ENCODE measurements at places on chromosomes 2 and 18. TPM values are rescaled to one million over a fixed set of nuclear protein-coding genes. Genes with fewer than 3 reads are reported as not detected.

AGXT gene
- not detected for total RNA-seq

DYSF gene
- not detected for total RNA-seq

DNA sequence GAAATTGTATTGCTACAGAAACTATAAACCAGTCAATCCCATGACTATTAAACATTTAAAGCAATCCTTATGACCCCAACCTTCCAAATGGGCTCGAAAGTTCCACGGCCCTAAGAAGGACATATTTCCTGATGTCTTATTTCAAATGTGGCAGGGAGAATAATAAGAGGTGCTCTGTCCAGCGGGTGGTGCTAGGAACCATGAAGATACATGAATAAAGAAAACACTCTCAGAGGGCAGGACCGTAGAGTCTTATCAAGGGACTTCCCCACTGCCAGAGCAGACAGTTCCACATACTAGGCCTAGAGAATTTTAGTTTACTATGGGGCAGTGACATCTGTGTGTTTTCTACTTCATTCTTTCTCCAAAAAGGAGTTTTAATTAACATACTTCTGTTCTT, 187.1 kb upstream of the PIK3C3 start:
- no peak for DNase-seq

OTX1 gene
- total RNA-seq: not detected

CRYBA2 gene
- total RNA-seq: not detected

DNA sequence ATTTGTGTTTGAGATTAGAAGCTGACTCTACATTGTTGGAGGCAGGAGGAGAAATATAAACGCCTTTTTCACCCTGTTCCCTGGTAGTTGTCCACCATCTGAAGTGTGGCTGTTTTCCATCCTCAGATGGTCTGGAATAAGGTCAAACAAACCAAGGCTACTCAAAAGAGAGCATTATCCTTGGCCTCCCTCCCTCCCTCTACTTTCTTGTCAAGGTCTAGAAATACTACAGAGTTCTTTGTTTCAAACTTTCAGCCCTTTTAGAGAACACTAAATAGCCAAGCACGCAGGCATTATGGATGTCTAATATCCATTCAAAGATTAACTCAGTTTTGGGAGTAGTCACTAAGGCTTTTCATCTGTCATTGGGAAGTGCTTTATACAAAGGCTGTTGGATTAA, 215.8 kb upstream of the ITGA4 start:
- no peak for DNase-seq

GRCh38 chr2:41710944-41711343, 336.9 kb upstream of the PKDCC start:
- no peak for DNase-seq

SERPINB10 gene
- total RNA-seq: not detected

- peak; percentile 93 for DNase-seq
Measured at GRCh38 chr2:133421516-133422324, 146.5 kb downstream of the NCKAP5 start.

DNA sequence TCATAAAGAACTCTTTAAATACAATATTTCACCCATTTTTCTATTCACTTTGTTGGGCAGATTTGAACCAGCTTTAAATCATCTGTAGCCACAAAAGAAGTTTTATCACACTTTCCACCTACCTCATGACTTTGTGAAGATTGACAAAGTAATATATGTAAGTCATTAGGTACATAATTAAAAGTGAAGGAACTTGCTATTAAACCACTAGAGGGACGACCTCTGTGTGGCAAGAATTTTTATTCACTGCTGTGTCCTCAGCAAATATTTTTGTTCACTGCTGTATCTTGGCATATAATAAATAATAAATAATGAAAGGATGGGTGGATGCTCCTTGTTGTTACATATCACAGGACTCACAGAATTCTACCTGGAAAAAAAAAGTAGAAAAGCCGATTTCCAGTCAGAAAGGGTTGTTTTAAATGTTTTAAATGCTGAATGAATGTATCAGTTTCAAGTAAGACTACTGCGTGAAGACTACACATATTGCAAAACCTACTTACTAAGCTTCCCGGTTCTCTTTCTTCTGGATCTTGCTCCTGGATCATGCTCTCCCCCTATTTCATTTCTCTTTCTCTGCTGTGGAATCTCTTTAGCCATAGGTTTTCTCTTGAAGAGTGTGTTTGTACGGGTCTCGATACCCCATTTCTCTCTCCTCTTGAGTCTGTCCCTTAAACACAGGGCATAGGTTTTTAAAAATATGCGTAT, 44.8 kb downstream of the KCMF1 start:
- DNase-seq: no peak

DNA sequence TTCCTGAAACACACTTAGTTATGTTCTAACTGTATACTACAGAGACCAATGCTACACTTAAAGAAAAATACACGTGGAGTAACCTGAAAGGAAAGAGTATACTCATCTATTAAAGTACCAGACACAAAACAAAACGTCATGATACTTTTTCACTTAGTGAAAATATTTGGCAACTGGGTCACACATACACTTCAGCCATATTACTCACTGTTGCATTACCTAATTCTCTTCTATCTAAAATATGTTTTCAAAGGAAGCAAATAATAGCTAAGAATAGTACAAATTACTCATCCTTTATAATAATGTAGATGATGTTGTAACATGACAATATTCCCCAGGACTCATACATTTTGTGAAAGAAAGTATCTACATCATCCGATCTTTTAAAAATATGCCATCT, 76.5 kb upstream of the EPB41L3 start:
- DNase-seq: no peak

GRCh38 chr2:238875101-238875470, 27.2 kb downstream of the TWIST2 start:
- no peak for DNase-seq

- no peak for DNase-seq
Measured at GRCh38 chr18:70333316-70333715, 44.5 kb downstream of the SOCS6 start.

DNA sequence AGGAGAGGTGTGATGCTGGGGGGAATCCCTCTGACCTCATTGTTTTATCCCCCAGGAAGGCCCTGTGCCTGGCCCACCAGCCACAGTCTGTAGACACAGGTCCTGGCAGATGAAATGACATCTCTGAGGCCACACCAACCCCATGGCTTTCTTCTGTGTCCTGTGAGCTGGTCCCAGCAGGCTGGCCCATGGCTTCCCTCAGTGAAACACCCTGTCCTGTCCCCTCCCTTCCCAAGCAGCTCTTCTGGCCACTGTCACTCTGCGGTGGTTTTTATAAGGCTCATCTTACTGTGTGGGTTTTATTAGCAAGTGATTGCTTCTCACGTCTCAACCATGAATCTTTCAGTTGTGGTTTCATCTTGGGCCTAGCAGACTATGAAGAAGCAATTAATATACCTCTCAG, 102.8 kb upstream of the STPG4 start:
- no peak for DNase-seq

POMC gene
- total RNA-seq: not detected

RPRM gene
- not detected for total RNA-seq

ST6GAL2 gene
- total RNA-seq: not detected

DNA sequence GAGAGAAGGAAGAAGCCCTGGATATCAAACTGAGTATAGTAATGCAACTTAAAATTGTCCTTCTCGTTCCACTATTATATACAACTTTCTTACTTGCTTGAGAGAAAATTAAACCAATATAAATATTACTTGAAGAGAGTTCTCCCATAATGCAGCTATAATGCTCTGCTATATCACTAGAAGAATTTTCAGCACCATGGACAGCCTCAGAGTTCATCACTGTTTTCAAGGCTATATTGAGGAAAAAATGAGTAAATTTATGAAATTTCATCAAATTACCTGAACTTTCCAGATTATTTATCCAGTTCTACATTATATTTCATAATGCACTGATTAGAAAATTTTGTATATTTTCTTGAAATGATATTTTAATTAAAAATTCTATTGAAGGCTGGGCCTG, 1053.5 kb upstream of the FAM98A start:
- no peak for DNase-seq

DNA sequence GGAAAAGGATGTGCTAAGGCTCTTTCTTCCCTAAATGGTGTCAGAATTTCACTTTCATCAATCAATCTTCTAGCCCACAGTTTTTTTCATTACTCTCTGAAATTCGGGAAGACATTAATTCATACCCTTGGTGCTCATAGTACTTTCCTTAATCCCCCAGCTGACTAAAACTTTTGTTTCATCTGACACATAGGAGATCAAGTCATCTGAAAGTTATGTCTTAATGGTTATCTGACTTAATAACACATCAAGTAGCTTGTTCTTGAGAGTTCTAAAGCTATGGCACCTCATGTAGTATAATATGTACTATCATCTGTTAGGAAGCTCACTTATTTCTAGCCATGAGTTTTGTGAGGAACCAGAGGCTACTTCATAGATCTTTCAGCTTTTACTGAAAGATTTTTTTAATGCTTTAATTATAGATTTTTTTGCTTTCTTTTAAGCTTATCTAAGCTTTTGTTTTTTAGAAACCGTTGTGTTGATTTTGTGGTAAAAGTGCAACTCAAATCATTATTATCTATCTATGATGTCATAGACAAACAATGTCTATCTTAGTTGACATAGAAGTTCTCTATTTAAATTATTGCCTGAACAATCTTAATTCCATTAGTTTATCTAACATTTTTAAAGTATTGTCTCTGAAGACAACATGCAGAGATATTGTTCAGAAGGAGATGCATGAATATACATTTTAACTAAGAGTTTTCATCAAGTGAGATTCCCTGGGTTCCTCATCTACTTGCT, 93.6 kb upstream of the UBXN4 start:
- DNase-seq: no peak

GRCh38 chr2:233117351-233117750, 57.2 kb downstream of the INPP5D start:
- no peak for DNase-seq

DNA sequence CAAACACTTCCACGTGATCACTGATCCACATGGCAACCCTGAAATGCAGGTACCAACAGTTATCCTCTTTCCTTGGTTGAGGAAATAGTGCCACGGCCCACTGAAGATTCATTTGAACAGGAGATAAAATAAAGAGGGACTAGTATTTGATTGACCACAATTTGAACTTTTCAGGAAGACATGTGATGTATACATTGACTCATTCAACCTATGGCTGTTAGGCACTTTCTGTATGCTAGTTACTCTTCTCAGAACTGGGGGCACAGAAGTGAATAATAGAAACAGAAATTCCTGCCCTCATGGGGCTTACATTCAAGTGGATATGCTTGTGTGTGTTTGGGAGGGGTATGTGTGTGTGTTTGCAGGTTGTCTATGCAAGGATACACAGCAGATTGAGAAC, 199.6 kb downstream of the PRKCE start:
- DNase-seq: no peak

PPP1R1C gene
- not detected for total RNA-seq

ANO7 gene
- 1.1 TPM for total RNA-seq

GRCh38 chr2:160062292-160063005, at the start of gene PLA2R1:
PLA2R1 (minus strand) TSS chr2:160062615; CDS start chr2:160062403, 212 bp downstream.
- DNase-seq: peak; percentile 19

- DNase-seq: no peak
Measured at GRCh38 chr2:235526166-235526565, 32.3 kb downstream of the AGAP1 start.

TANC1 gene
- 9.7 TPM for total RNA-seq

- DNase-seq: no peak
Measured at GRCh38 chr2:50395605-50396297, 636.2 kb downstream of the NRXN1 start.

DNA sequence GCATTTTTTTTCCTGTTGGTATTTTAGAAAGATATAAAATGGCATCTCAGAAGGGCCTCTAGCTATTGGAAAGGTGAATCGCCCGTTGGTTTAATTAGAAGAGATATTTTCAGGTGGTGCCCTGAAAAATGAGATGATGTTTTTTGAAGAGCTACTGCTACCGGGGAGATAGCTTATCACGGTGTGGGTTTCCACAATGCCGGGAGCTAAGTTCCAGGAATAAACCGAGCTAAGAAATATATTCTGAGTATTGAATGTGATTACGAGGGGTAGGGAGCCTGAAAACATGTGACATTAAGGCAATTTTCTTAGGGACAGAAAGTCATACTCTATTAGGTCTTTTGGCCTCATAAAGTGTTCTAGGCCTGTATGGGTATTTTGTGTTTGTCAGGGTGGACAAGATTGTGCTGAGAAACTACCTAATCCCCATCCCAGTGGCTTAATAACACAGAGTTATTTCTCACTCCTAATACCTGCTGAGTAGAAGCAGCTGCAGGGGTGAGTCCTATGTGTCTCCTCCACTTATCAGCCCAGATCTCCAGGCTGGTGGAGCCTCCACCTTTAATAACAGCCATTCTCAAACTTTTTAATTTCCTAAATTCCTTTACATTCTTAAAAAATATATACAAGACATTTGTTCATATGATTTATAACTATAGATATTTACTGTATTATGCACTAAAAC, 150.2 kb downstream of the LRRTM1 start:
- no peak for DNase-seq

- no peak for DNase-seq
Measured at GRCh38 chr18:69943021-69943420, 4.7 kb downstream of the CD226 start.

- no peak for DNase-seq
Measured at GRCh38 chr2:29042561-29043075, 31.7 kb downstream of the PCARE start.

RAD51AP2 gene
- not detected for total RNA-seq

- DNase-seq: no peak
Measured at GRCh38 chr18:679516-679915, 22.1 kb downstream of the TYMS start.

- DNase-seq: no peak
Measured at GRCh38 chr2:22276696-22277095, 1108.3 kb upstream of the KLHL29 start.

DNA sequence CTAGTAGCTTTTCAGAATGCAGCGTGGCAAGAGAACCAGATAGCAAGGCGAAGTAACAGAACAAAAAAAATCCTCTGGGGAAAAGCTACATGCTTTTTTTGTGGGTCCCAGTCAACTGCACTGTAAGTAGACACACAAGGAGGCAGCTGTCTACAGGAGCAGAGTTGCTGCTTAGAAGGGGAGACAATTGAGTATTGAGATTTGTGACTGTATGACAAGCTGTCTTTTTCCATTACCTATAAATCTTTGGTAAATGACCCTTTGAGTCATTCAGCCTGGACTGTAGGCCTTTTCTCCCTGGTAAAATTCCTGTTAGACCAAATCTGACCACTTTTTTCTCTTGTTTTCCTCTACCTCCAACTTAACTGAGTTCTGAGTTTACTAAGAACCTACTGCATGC, 144.1 kb upstream of the FOSL2 start:
- no peak for DNase-seq

ITGB6 gene
- 17.4 TPM for total RNA-seq

GRCh38 chr18:57051657-57052044, 95.2 kb upstream of the BOD1L2 start:
- DNase-seq: no peak

GRCh38 chr2:28428486-28428885, 35.8 kb downstream of the FOSL2 start:
- no peak for DNase-seq

DNA sequence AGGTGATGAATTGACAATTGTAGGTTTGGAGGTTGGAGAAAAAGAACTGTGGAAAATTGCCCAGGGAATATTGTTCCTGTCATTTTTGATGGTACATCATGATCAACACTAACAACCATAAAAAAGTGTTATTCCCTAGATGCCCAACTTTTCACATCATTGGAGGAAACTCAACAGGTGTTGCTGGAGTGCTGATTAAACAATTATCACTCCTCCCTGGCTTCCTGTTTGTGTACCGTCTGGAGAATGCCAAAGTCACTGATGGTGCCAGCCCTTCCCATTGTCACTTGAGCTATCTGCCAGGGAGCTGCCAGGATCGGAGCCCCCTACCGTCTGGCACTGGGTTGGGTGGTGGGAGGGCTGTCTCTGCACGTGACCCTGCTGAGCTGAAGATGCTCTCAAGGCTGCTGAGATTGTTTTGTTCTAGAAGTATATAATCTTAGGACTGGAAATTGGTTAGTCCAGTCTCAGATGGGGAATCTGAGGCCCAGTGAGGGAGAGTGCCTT, 156.9 kb downstream of the PRKCE start:
- no peak for DNase-seq

Measured in Caki2 (cell line).